Effector CD8-positive, alpha-beta T cell (primary cell): ENCODE measurements at places on chromosomes 4 and X.

DNA sequence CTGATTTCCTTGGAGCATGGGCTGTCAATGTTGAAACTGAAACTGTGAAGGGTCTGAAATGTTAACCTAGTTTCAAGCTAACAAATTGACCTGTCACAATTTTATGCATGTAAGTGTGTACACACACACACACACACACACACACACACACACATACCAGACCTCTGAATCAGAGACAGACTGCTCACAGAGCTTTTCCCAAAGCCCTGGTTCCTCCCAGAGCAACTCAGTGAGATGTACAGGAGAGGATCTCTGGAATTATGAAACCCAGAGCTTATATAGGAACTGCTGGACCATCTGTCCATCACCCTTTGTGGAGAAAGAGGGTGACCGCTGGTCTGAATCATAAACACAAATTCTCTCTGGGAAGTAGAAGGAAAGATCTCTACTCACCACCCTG, 228.1 kb upstream of the PRPS2 start:
- DNase-seq = no peak

DNA sequence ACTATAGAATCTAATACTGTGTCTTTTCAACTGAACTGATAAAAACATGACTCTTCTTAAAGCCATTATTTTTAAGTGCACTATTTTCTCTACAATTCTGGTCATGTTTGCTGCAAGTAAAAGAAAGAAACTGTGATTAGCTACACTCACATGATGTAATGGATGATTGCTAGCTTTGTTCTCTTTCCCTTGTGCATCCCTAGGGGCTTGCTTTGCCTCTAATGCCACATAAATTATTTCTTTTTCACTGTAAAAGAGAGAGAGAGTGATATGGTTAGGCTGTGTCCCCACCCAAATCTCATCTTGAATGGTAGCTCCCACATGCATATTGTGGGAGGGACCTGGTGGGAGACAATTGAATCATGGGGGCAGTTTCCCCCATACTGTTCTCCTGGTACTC, 630.2 kb upstream of the NR3C2 start:
- no peak for DNase-seq

GRCh38 chrX:10930151-10930550, 181.0 kb upstream of the HCCS start:
- no peak for DNase-seq

- no peak for DNase-seq
Measured at GRCh38 chr4:143140696-143141095, 44.0 kb upstream of the USP38 start.

- no peak for DNase-seq
Measured at GRCh38 chr4:31877429-31877828, 1157.3 kb downstream of the PCDH7 start.

- DNase-seq = no peak
Measured at GRCh38 chrX:46873746-46874145, 36.9 kb downstream of the RP2 start.

DNA sequence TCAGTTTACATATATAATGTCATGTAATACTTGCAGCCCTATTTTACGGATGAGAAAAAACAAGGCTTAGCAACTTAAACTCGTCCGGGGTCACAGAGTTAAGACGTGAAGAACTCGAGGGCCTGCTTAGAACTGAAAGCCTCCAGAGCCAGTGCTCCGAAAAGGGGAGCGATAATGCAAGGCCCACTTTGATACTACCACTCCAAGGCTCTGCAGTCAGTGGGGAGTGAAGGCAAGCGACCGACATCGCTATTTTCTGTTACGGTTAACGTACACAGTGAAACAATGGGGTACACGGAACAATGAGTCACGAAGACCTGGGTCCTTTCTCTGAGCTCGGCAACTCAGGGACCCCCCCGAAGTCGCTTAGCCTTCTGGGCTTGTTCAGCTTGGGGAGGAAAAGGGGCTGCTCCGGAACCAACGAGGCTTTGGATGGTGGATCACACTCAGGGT, 965 bp downstream of the PPA2 start:
- no peak for DNase-seq
